ENCODE measurements at places on chromosomes 5 and 9.

- DNase-seq = no peak
Measured at GRCh38 chr9:131734165-131734610, 5.7 kb downstream of the RAPGEF1 start.

DNA sequence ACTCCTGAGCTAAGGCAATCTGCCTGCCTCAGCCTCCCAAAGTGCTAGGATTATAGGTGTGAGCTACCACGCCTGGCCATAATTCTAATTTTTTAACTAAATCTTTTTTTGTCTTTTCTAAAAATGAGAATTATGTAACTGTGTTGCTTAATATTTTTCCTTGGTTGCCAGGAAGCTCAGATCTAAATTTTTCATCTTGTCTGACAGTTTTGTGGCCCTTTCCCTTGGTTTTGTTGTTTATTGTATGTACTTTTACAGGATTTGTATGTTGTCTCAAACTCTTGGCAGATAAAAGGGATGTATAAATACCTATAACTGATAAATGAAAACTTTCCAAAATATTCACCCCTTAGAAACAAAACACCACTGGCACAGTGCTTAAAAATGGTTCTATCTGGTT is 88.2 kb upstream of the KLF9 start:
- no peak for DNase-seq

DNA sequence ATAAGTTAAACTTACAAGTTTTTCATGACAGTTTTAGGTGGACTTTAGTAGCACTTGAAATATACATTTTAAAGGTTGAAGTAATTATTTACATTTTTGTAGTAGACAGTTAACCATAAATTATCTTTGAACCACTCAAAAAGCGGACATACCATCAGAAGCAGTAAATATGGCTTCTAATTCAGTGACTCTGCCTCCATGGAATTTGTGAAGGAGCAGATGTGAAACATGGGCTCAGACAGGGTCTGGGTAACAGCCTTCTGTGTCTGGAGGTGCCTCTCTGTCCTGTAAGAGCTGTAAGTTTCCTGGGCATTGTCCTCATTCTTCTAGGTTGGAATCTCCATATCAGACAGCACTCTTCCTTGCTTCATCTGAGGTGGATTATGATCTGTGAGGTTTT is 12.4 kb downstream of the RLN2 start:
- no peak for DNase-seq

- no peak for DNase-seq
Measured at GRCh38 chr9:89051421-89052025, 60.3 kb downstream of the S1PR3 start.

DNA sequence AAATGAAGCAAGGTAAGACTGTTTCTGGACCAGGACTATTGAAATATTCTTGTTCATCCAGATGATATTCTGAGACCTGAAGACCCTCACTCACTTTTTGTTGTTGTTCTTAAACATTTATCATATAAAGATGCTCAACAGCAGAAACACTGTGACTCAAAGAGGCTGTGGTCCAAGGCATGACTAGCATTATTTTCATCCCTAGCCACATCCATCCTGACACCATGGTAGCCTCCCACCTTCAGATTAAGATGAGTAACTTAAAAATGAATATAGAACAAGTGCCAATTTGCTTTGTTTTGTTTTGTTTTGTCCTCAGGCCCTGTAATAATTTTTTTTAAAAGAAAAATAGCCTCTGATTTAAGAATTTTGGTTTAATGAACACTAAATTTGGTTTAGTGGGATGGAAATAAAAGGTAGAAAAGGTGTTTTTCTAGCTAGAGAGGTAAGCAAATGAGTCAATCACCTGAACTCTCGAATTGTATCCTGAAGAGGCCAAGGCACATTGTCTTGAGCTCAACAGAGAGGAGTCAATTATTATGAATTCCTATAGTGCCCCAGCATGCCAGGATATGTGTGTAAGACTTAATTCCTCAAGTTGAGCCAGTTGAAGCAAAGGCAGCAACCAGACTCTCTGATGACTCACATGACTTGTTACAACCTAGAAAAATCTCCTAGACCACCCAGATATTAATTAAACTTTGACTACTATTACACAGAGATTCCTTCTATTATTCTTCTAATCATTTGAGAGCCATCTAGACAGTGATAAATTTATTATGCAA is 380.1 kb upstream of the TUSC1 start:
- no peak for DNase-seq
